ENCODE measurements at places on chromosomes 5 and 9.

DNA sequence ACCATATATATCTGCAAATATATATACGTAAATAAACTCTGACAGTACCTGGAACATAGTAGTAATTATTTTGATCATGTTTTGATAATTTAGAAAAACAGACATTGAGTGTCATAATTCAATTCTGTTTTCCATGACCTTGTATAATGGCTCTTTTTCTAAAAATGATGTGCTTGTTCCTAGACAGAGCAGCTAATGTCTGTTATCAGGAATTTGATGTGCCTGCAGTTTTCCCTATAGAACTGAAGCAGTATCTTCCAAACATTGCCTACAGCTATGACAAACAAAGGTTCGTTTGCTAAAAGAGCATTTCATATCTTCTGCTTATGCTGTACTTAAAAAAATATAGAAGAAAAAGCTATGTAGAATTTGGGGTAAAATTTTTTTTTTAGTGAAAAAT is 5.3 kb downstream of the SETD9 start:
- no peak for DNase-seq

DNA sequence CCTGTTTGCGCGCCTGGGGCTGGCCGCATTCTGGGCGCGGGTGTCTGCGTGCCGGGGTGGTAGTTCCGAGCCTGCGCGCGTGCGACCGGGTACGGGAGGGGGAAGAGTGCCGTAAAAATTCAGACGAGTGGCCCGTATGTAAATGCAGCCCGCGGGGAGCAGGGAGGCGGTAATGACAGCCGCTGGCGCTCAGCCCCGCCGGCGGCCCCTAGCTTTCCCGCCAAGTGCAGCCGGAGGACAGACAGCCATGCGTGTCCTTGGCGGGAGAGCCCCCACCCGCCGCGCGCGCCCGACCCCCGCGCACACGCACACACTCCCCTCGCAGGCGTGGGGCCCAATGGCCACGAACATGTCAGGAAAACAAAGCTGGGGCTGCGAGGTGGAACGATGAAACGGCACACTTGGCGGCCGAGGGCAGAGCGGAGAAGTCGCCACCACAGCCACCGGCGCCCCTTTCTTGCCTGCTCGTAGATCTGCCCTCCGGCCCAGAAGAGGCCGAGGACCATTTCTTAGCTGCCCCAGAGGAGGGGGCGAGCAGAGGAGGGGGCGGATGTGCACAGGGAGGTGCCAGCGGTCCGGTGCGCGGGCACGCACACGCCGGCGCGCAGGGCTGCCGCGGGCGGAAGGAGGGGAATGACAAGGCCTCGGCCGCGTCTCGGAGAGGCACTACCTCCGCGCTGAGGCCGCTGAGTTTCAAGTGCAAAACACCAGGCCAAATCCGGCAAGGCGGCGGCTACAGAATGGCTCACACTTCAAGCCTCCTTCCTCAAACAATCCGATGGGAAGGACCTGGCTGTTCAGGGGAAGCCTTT is 208.4 kb downstream of the MEF2C start:
- DNase-seq, result no peak

GRCh38 chr9:68538200-68538599 is 2.5 kb downstream of the TMEM252 start:
- no peak for DNase-seq

- DNase-seq, result no peak
Observed at GRCh38 chr5:172617817-172618216, 23.2 kb upstream of the NEURL1B start.

DNA sequence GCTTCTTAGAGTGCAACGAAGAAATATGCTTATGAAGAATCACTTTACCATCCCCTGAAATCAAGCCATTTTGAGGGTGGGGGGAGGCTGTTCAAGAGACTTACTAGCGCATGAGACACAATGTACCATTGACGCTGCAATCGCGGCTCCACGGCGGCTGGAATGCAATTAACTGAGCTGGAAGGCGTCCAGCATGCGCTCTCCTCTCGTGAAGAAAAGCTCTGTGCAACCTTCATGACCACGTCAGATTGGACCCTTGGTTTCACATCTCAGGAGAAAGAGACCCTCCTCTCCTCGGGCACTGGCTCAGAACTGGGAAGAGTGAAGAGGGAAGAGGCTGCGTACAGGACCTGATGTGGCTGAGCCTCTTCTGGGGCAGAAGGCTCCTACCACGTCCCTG is 138.5 kb upstream of the IRX2 start:
- DNase-seq, result no peak

DNA sequence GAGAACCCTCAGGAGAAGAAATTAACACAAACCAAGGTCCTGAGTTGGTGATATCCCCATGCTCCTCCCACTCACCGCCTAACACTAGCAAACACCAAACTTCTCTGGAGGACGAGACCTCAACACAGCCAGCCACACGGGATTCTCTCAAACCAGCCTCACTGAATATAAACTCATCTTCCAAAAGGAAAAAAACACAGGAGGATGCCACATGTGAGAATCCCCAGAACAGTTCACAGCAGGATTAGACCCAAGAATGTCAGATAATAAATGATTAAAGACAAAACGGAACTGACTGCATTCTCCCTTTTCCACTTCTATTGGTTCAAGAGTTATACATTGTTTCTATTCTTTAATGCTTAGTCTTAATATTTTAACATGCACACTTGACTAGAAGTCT is 89.2 kb downstream of the LPAR1 start:
- no peak for DNase-seq

GRCh38 chr5:154287136-154287535 is 96.6 kb downstream of the GALNT10 start:
- no peak for DNase-seq

DNA sequence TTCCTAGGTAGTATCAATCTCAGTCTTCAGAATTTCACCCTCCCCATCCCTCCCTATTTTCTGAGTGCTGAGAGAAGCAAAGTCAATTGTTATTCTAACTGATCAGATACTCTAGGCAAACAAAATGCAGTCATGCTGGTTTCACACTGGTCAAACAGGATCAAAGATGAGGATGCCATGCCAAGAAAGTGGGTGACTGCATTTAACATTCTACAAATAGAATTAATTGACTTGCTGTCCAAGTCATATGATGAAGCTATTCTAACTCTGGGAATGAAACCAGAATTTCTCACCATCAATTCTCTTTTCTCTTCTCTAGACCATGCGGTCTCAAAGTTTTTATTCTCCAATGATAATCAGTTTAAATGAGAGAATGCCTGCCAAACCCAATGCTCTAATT is 112.5 kb downstream of the CTNND2 start:
- no peak for DNase-seq

DNA sequence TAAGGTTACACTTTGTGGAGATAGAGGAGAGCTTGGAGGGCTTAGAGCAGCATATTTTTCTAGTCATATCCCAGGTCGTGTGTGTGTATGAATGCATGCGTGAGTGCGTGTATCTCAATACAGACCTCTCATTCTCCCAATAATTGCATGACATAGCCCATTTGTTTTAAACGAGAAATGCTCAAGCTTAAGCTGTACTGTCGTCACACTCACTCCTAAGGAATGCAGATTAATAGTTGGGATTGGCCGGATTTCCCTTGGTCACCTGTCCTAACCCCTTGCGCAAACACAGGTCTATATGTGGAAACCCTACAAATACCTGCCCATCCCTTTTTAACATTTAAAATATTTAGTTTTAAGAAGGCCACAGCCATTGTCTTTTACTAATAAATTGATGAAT is 165.8 kb downstream of the SEMA5A start:
- no peak for DNase-seq

DNA sequence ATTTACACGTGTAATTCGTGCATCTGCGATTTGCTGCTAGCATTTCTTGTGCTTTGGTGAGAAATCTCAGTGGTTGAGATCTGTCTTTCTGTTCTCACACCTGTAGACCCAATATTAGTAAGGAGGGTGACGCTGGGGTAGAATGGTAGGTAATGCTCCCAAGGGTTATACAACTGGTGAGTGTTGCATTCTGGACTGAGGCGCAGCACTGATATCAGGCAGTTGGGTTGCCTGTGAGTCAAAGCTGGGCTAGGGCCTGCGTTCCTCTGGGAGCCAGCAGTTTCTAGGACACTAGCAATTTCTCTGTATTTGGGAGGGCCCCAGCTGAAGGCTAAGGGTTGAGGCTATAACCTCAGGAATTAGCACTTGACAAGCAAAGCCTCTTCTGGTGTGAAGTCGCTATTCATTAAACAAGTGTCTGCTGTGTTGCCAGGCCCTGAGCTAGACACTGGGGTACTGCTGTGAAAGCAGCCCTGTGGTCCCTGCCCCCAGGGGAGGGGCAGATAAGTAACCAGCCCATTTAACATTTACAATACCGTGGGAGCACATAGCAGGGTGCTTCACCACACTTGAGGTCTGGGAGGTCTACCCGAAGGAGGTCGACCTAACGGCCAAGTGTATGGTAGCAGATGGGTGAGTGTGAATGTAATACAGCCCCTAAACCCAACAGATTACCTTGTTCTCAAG is 28.7 kb downstream of the LARP1 start:
- DNase-seq, result no peak

- no peak for DNase-seq
Observed at GRCh38 chr5:152514827-152515397, 109.8 kb upstream of the NMUR2 start.

- no peak for DNase-seq
Observed at GRCh38 chr9:107033966-107034365, 171.0 kb downstream of the ZNF462 start.

DNA sequence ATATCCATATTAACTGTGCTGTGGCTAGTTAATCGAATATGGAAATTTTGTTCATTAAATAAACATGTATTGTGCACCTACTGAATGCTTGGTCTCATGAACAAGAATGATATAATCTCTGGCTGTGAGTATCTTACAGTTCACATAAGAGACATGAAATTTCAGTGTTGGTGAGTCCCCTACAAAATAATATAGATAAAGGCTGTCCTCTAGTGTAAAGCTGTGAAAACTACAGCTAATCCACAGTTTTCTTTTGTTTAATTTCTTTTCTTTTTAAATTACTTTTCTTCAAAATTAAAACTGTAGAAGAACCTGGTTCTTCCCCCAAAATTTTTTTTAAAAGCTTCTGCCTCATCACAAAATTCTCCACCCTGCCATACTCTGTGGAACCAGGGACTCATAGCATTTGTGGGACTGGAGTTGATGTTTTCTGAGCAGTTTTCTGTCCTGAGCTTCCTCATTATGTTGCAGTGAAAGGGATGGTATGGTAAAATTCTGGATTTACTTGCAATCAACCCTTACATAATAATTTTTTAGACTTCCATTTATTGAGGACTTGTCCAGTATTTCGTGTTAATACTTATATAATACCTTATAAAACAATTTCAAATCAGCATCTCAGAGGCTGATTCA is 135.0 kb downstream of the STK32A start:
- DNase-seq, result no peak

DNA sequence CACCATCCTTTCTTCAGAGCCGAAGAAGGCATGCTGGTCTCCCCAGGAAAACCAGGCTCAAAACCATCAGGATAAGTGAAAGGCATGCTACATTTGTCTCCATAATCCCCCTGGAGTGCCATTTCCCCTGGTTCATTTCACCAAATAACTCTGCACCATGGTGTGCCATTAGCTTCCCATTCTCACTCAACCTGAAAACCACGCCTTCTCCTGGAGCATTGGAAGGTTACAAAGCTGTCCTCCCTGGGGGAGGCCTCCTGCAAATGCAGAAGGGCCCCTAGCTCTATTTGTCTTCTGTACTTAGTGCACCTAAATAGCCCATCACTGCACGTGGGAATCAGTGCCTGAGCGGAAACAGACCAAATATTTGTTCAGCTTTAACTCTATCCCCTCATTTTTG is 90.2 kb upstream of the ICE1 start:
- no peak for DNase-seq

GRCh38 chr5:91038180-91038808 is 344.8 kb downstream of the ARRDC3 start:
- DNase-seq, result no peak

DNA sequence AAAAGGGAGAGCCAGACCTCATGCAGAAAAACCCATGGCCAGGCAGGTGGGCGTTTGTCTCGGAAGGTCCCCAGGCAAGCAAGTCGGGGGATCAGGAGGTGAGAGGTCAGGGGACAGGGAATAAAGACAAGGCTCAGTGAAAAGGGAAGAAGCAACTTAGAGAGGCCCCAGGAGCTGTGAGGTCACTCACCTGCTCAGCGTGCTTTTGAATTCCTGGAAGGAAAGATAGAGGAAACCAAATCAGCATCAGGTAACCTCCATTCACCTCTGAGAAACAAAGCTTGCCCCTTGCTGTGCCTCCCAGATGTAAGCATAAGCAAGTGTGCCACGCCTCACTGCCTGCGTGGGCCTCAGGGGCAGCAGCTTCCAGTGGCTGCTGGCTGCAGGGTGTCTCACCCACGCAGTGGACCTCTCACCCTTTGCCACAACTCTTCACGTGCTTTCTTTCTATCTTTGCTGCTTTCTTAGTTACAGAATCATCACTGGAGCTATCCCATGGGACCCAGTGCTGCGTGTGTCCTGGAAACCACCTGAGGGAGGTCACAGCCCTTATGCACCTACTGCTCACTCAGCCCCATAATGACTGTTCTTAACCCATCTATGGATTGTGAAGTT is 6.0 kb downstream of the TRIM7 start:
- no peak for DNase-seq

- no peak for DNase-seq
Observed at GRCh38 chr9:95313010-95313498, 4.5 kb downstream of the FANCC start.

GRCh38 chr5:79795764-79796398 is 106.2 kb downstream of the CMYA5 start:
- DNase-seq, result no peak

- no peak for DNase-seq
Observed at GRCh38 chr5:78058625-78059024, 235.9 kb downstream of the AP3B1 start.

GRCh38 chr9:131755541-131756198 is 15.8 kb upstream of the RAPGEF1 start:
- peak; percentile 83 for DNase-seq

- DNase-seq, result no peak
Observed at GRCh38 chr9:121956808-121957207, 136.3 kb downstream of the TTLL11 start.

GRCh38 chr5:176550275-176550831 is 1.2 kb downstream of the CDHR2 start:
- no peak for DNase-seq

- DNase-seq, result no peak
Observed at GRCh38 chr5:180785121-180785781, 17.4 kb downstream of the MGAT1 start.

- no peak for DNase-seq
Observed at GRCh38 chr9:131485728-131486422, 16.8 kb upstream of the POMT1 start.

DNA sequence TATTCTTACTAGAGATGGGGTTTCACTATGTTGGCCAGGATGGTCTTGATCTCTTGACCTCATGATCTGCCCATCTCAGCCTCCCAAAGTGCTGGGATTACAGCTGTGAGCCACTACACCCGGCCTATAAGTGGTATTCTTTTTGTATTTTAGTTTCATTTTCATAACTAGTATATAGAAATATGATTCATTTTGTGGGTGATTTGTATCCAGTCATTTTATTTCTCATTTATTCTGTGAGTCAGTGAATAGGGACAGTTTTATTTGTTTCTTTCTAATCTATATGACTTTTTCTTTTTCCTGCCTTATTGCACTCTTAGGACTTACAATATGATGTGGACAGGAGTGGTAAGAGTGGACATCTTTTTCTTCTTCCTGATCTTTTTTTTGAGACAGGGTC is 112.9 kb downstream of the AOPEP start:
- DNase-seq, result no peak

Measured in CD4-positive, alpha-beta T cell treated with Interleukin-15 for 1 hour (primary cell).